ENCODE measurements at places on chromosomes 2 and 18.

DNA sequence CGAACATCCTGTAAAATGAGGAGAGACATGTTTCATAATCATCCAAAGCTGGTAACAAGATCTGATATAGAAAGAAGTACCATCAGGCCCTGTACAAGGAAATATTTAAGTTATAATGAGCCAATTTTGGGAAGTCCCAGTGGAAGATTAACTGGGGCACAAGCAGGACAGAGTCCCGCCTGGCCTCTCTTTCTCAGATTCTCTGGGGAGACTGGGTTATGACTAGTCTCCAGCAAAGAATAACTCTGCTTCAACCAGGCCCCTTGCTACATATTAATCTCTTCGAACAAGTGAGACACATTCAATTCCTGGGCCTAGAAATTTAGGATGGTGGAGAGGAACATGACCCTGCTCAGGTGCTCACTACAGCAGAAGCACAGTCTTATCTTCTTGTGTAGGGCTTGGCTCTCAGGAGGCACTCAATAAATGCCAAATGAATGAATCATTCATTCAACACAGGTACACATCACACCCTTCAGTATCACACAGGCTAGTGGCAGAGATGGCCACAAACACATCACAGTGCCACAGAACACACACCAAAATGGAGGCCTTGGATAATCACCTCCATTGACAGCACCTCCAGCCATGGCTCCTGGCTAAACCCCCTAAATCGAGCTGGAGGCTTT, 46.4 kb upstream of the RNF152 start:
- DNase-seq, result no peak

GRCh38 chr2:176167398-176167797, 10.3 kb downstream of the HOXD3 start:
- no peak for DNase-seq

GRCh38 chr2:126824663-126825062, 74.0 kb upstream of the TEX51 start:
- no peak for DNase-seq

DNA sequence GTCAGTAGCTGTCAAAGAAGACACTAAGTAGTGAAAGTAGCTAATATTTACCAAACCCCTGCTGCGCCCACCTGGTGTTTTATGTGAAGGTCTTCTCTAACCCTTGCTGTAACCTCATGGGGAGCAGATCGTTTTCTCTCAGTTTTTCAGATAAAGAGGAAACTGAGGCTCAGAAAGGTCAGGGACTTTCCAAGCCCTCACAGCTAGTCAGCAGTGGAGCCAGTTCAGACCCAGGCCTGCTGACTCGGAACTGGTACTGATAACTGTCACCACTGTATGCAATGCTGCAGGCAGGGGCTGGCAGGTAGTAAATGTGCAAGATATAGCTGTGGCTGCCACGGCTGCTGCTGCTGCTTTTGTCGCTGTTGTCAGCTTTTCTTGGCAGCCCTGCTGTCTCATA, 69.1 kb downstream of the LRRFIP1 start:
- no peak for DNase-seq
